Choroid plexus epithelial cell (primary cell): ENCODE measurements at places on chromosomes 6 and 20.

- DNase-seq, result no peak
Observed at GRCh38 chr20:49785852-49786175, 26.8 kb upstream of the SLC9A8 start.

GRCh38 chr6:53257533-53257932, 91.2 kb downstream of the ELOVL5 start:
- DNase-seq, result no peak

- no peak for DNase-seq
Observed at GRCh38 chr6:170173335-170173881, 117.5 kb downstream of the DLL1 start.

DNA sequence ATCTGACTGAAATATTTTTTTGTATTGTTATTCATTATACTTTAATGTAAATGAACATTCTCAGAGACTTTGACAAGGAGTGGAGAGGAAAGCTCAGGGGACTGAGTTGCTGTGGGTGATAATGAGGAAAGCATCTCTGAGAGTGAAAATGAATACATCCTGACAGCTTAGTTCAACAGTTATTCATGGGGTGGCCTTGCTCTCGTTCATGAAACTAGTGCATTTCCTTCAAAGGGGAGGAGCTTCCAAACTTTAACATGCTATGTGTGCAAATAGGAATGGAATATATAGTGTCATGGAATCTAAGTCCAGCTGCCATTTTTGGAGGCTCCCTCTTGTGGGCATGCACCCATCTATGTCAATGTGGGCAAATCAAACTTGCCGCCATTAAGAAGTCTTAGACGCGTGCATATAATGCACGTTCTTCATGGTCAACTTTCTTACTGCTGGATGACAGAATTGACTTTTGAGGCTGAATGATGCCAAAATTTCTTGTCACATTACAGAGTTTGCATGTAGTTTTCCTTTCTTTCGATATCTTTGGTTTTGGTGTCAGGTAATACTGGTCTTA, 124.3 kb upstream of the TMEM170B start:
- DNase-seq, result no peak

DNA sequence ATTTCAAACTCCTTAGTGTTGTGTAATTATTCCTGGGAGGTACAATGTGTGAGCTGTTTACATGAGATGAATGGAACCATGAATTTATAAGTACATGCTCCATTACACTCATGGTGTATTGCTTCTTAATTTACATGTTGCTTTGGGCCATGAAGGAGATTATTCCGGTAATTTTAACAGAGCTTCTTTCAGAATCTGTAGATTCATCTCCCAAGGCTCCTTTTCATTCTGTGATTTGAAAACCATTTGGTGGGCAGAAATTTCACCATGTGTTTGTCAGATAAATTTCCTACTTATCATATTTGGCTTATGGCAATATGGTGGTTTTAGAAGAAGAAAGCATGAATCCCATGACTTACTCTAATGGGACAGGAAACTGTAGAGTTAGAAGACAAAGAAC, 421.6 kb upstream of the EYS start:
- DNase-seq, result no peak
